ENCODE measurements at places on chromosomes 2 and 18. TPM values are rescaled to one million over a fixed set of nuclear protein-coding genes. Genes with fewer than 3 reads are reported as not detected.

The LTBP1 gene
- 56.7 TPM for total RNA-seq

The SH3YL1 gene
- 70.7 TPM for total RNA-seq

The C18orf32 gene
- 16.1 TPM for total RNA-seq

The GALNT13 gene
- 0.41 TPM for total RNA-seq

The UGT1A9 gene
- 4.6 TPM for total RNA-seq

The SALL3 gene
- total RNA-seq: not detected

The EPB41L3 gene
- 403 TPM for total RNA-seq

The BMP10 gene
- not detected for total RNA-seq

The PCARE gene
- total RNA-seq: not detected

The REEP1 gene
- total RNA-seq: 14.1 TPM

The UGT1A5 gene
- 18.3 TPM for total RNA-seq

The ALK gene
- total RNA-seq: 0.82 TPM

The TYMS gene
- 5.7 TPM for total RNA-seq

The MYO5B gene
- total RNA-seq: 144 TPM

The RAPH1 gene
- total RNA-seq: 38.6 TPM

The HAAO gene
- 29.4 TPM for total RNA-seq

The COL4A4 gene
- 3.4 TPM for total RNA-seq

The ALPP gene
- not detected for total RNA-seq

The CNDP1 gene
- total RNA-seq: not detected

The RND3 gene
- total RNA-seq: 54.6 TPM

The LONRF2 gene
- 2.6 TPM for total RNA-seq

The CIDEA gene
- total RNA-seq: 0.68 TPM

The TRAPPC12 gene
- 78.2 TPM for total RNA-seq

The RSAD2 gene
- 5.4 TPM for total RNA-seq

The RAB6C gene
- not detected for total RNA-seq

The MYL1 gene
- 3.4 TPM for total RNA-seq

The FKBP7 gene
- total RNA-seq: not detected

The EHBP1 gene
- total RNA-seq: 69.4 TPM

The UGT1A4 gene
- total RNA-seq: 4.9 TPM

The ACMSD gene
- total RNA-seq: not detected

The B4GALT6 gene
- 0.75 TPM for total RNA-seq

The ASPRV1 gene
- 1.2 TPM for total RNA-seq

The CRYGD gene
- total RNA-seq: not detected

The STRADB gene
- total RNA-seq: 85.6 TPM

The GALNT3 gene
- total RNA-seq: 49.7 TPM

The STON1 gene
- total RNA-seq: 28.8 TPM

The TMEM163 gene
- not detected for total RNA-seq

The PDE11A gene
- total RNA-seq: 1.2 TPM
